ENCODE measurements at places on chromosomes 5 and 9.

- no peak for DNase-seq
Observed at GRCh38 chr5:125336401-125336800, 590.0 kb upstream of the ZNF608 start.

GRCh38 chr9:69798744-69799143 is 21.9 kb upstream of the CFAP95 start:
- no peak for DNase-seq

GRCh38 chr5:41722359-41722950 is 147.8 kb downstream of the OXCT1 start:
- DNase-seq, result no peak

- no peak for DNase-seq
Observed at GRCh38 chr9:35776018-35776417, 15.4 kb upstream of the NPR2 start.

- no peak for DNase-seq
Observed at GRCh38 chr5:175861337-175862130, 9.8 kb upstream of the CPLX2 start.

DNA sequence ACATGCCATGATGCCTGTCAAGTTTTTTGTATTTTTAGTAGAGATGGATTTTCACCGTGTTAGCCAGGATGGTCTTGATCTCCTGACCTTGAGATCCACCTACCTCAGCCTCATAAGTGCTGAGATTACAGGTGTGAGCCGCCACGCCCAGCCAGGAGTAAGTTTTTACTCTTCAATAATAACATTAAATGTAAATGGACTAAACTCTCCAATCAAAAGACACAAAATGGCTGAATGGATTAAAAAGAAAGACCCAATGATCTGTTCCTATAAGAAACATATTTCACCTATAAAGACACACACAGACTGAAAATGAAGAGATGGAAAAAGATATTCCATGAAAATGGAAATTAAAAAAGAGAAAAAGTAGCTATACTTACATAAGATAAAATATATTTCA is 37.2 kb upstream of the ISOC1 start:
- no peak for DNase-seq

DNA sequence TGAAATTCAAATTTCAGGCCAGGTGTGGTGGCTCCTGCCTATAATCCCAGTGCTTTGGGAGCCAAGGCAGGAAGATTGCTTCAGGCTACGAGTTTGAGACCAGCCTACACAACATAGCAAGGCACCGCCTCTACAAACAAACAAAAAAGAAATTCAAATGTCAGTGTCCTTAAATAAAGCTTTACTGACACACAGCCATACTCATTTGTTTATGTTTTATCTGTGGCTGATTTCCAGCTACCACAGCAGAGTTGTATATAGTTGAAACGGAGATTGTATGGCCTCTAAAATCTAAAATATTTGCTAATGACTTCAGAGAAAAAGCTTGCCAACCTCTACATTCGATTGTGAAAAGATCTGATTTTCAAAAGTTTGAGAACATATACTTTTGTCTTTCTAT is 15.4 kb downstream of the SHLD3 start:
- DNase-seq, result no peak

- no peak for DNase-seq
Observed at GRCh38 chr5:142386137-142387023, 61.6 kb upstream of the SPRY4 start.

DNA sequence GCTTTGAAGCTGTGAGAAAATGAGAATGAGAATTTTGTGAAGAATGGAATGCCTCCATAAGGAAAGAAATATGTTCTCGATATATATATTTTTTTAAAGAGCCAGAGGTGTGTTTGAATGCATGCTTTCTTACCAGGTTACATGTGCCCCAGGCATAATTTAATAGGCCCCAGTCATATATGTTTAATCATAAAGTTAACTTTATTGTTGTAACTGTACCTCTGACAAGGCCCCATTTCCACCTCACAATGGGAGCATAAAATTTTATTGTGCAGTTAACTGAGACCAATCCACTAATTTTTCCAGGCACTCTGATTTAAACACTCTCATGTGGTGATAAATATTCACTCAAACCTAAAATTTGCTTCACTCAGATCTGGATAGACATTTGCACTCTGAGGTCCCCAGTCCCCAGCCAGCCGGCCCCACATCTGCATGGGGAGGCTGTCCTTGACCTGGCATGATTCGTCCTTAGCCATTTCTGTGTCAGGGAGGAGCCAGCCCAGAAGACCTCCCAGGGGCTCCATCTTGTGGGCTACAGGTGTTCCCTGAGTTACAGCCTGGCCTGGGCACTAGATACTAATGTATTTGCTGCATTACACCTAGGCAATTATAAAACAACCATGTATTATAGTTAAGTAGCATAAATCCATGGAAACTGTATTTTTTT is 245.8 kb downstream of the MTRR start:
- DNase-seq, result no peak

DNA sequence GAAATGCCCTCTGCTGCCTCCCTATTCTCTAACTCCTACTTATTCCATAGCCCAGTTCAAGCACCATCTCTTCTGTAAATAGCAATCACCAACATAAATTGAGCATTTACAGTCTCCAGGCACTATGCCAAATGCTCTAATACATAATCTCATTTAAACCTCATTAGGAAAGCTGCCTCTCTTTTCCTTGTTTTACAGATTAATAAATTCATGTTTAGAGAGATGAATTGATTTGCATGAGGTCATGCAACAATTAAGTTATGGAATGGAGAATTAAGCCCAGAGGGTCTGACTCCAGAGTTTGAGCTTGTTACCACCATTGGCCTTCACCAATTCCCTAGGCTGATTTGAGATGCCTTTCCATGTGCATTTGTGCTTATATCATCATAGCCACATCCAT is 23.4 kb upstream of the RFX3 start:
- no peak for DNase-seq

DNA sequence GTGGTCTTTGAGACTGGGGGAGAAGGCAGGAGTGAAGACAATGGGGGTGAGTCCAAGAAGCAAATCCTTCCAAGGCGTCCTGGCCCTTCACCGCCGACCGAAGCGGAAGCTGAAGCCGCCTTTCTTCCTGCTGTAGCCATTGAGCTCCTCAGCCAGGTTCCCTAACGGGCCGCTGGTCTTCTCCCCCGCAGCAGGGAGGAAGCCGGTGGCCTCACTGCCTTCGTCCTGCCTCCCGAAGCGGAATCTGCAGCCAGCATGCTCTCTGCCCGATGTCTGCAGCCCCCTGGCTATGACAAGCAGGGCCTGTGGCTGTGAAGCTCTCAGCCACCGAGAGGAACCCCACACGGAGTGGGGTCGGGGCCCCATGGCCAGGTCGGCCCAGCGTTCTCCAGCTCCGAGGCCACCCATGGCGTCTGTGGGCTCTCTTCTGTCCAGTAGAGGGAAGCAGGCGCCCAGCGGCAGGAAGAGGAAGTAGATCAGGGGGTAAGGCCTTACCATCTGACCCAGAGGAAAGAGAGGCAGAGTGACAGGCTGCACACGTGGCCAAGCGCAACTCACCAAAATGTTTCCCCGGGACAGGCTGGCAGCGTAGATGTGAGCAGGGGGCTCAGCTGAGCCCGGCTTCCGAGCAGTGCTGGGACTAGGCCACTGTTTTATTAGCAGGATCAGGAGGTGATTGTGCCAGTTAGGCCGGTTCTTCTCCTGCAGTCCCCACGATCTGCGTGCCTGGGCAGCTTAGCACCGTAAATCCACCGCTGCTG is 3.1 kb downstream of the QRFP start:
- no peak for DNase-seq

DNA sequence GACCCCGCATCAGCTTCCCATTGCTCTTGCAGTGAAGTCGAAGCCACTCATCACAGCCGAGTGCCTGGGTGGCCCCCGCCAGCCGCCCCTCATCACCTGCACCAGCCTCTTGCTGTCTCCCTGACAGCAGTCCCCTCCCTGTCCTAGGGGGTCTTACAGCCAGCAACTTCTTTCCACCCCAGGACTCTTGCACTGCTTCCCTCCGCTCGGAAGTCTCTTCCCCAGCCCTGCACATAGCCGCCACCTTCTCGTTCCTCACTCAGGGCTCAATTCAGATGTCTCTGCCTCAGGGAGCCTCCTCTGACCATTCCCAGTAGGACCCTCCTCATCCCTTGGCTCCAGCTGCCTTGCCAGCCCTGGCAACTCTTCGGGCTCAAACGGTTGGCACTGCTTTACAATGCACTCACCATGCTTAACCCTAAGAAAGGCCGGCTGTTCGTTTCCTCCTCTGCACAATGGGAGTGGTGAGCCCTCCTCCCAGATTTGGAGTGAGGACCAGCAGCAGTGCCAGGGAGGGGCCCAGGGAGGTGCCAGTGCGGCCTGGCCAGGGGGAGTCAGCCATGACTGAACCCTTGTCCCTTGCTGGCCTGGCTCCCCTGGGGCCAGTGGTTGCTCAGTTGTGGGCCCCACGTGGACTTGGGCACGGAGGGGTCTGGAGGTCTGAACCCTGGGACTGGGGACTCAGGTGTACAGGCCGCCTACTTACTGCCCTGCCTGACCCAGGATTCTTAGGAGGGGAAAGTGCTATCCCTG is 6.1 kb downstream of the TCF7 start:
- no peak for DNase-seq

DNA sequence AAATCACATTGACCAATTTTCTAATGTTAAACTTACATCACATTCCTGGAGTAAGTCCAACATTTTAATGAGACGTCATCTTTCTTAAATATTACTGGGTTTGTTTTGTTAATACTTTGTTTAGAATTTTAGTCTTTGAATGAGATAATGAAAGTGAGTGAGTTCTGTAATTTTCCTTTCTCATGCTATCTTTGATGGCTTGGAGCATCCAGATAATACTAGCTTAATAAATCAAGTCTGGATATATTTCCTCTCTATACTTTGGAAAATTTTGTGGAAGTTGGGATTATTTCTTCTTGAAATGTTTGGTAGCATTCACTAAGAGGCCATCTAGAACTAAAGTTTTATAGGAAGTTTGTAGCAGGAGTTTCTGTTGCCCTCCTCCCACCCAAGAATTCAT is 90.8 kb upstream of the IL7R start:
- DNase-seq, result no peak

- DNase-seq, result no peak
Observed at GRCh38 chr9:136609160-136609475, 53.6 kb upstream of the EGFL7 start.

DNA sequence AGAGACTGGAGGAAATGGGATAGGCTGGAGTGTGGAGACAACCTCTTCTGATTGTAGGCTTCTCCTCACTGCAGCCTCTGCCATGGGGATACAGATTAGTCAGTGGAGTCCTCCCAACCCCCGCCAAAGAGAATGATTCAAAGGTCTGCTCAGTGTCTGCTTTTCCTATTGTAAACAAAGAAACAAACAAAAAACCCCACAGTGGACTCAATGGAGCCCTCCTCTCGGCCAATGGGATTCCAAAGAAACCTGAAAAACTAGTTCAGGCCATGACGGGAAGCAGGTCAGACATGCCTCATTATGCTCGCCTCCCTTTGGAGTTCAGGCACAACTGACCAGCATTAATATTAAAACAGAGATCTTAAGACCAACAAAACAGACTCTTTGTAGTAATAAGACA is 85.8 kb downstream of the SEC61B start:
- DNase-seq, result no peak

DNA sequence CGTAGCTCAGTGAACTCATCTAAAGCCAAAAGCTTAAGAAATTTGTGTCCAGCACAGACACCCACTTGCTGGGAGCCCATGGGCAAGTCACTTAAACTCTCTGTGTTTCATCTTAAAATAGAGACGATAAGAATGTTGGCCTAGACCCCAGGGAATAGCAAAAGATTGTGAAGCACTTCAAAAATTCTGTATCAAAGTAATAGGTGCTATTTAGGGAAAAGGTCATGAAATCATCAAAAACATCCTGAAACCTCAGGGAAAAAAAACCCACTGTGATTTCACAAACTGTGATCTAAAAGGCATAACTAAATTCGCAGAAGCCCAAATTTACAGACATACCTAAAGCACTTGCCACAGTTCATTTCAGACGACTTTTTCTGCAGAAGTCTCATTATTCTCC is 278.3 kb downstream of the NR2F1-AS1 start:
- no peak for DNase-seq

DNA sequence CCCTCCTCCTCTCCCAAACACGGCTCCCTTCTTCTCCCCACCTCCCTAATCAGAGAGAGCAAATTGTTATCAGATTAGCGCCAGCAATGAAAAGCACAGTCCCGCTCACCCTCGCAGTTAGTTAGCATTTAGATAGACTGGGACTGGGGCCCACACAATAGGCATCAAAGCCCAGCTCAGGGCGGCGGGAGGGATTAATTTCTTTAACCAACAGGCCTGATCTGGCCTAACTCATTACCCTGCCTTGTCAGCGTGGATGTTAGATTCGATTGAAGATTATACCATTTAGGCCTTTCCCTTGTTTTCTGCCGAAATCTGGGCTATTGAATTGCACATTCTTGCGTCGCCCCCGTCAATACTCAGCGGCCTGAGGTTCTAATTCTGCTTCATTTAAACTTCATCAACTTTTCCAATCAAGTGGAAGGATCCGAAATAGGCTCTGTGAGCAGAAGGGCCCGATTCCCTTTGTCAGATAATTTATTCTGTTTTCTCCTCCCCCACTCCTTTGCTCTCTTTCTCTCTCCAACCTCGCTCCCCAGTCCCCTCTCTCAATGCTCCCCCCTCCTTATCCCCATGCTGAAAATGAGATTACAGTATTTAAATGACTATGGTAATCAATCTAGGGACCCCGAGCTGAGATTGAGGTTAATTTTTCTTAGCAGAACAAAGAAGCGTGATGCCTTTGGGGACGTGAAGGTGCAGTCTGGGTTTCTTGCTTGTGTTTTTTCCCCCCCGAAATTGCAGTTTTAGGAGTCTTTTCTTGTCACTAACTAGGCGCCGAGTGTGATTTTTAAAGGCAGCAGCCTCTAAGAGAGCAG is 15.1 kb downstream of the CFAP77 start:
- no peak for DNase-seq

- no peak for DNase-seq
Observed at GRCh38 chr9:4207123-4207875, 92.6 kb downstream of the GLIS3 start.

GRCh38 chr9:73916016-73916673 is 581.0 kb upstream of the RORB start:
- no peak for DNase-seq

DNA sequence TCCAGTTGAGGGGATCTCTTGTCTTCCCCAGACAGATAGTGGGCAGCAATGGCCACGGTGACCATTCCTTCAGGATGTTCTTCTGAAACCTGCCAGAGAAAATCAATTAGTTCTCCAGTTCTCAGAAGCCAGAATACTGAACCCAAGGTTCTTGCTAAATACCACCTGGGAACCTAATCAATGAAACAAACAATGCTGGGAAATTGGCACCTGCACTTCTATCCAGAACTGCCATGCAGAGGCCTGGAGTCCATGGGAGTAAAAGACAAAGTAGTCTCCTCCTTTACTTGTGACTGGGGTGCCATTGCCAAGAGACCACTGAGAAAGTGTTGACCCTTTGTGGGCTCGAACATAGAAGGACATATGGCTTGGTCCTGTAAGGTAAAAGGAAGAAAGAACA is 45.7 kb downstream of the ERMP1 start:
- no peak for DNase-seq
